NCI-H82 (cell line): ENCODE measurements at places on chromosomes 4 and X.

GRCh38 chrX:69313617-69314290, 148.5 kb upstream of the PJA1 start:
- no peak for DNase-seq

DNA sequence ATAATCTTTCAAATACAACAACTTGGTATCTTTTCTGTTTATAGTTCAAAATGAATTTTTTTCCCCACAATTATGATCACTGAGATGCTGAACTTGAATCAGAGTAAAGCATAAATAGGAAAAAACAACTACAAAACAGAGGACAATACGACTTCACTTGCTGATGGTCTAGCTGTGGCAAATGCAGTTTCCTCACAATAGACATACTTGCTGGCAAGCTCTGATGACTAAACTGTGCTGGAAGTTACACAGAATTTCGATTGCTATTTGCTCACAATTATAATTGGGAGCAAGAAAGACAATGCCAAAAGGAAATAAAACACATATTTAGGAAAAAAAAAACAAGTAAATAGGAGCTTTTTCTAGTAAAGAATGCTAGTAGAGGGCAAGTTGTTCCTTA, 14.7 kb downstream of the VEGFC start:
- no peak for DNase-seq

GRCh38 chr4:168664242-168664891, 167.5 kb downstream of the PALLD start:
- no peak for DNase-seq

DNA sequence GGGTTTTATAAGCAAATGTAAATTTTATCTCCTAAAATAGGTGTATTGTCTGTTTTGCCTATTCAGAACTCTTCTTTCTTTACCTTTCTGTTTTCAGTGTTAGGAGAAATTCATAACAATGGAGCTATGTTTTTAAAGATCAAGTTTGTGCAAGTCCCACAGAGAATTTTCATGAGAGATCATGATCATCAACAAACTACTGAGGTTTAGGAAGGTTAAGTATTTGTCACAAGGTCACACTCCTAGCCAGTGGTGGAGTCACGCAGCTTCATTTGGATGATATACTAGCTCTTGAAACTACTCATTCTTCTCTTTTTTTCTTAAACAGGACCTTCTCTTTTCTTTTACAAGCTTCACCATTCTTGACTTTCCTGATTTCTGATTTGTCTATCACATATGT, 892.6 kb upstream of the FRG1 start:
- no peak for DNase-seq

- DNase-seq: no peak
Measured at GRCh38 chr4:102466298-102466697, 34.9 kb upstream of the NFKB1 start.

DNA sequence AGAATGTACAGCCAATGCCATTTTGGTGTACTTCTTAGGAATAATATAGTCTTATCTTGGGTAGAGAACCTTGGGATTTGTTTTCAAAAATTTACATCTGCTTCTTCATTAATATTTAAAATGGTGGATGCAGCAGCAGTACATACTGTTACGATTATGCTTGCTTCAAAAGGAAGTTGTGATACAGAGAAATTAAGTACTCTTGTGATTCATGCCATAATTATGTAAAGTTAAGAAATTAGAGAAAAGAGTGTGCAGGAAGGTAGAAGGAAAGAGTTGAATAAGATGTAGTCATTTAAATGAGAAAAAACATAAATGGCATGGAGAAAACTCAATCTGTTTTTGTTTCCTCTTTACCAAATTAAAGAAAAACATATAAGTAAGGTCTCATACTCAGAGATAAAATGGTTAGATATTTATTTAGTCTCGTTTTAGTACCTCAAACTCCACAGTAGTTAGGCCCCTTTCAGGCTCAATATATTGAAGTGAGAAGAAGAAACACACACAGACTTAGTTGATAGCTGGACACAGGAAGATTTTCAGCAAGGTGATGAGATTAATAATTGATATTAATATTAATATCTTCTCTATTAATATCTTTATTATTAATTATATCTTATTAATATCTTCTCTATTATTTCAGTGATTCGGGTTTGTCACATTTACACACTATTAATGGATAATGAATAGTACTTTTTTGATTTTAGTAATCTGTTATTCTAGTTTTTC, 70.1 kb upstream of the HPGD start:
- no peak for DNase-seq

DNA sequence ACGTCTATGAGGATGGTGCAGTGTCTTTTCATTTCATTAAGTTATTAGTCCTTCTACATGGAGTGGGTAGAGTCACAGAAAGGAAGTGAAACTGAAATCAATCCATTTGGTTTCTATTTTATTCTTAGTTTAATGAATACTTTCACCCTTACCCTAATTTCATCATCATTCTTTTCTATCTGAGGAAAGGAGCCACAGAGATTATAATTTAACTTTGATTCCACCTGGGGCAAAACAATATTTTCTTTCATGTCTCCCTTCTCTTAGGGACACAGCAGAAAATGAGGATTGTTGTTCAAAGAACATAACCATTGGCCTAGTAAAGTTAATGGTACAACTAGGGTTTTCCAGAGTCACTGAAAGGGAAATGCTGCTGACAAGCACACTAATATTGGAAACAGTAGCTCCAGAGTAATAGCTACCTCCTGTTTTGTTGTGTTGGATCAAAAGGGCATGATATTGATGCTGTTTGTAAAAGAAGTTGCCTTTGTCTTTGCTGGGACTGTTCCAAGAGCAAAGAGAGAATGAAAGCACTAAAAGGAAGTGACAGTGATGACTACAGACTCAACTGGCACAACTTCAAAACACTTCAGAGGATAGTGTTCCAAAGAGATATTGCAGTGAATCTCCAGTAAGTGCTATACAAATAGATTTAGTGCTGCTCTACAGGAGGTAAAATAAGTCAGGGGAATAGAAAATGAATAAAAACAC, 247.1 kb upstream of the PITX2 start:
- DNase-seq: no peak

DNA sequence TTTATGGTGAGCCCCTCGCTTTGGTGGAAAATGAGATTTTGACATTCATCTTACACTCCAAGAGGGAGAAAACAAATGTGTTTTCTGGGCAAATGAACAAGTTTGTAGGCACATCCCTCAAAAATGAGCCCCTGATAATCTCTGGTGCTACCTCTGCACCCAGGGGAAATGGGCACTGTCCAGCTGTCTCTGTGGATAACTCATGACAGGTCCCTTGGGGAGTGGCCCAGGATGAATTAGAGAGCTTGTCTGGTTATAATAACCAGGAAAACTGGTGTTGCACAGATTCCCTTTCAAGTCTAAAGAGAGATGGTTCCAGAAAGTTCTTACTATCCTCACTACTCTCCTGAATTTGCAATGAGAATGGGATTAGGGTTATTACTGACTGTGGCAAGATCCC, 7.5 kb downstream of the RASL11B start:
- DNase-seq: peak; percentile 42

DNA sequence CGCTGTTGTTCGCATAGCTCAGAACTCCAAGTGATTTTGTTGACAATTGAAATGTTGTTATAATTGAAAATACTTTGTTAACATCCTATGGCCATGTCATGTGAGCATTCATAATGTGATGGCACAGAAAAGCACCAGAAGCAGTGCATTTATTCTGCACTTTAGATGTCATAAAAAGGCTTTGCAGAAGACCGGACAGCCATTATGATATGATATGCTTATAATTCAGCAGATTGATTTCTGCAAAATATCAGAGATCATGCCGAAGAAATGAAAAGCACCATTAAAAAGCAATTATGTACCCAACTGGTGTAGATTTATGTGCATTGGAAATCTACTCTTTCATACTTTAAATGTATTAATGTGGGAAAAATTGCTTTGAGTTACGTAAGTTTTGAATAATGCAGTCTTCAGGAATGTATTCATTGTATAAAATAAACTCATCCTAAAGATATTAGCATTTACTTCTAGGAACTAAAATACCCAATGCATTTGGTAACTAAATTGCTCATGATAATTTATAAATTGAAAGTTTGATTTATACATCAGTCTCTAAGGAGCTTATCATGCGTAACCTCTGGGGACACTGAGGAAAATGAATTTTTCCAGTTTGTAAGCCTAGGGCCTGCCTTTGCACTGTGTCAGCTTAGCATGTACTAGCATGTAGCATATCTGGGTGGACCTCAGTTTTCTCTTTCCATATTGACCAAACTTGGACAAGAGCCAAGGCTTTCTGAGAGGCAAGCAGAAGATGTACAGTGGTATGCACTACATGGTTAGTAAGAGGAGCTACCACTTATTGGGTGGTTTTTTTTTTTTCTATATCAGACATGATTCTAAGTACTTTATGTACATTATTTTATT, 43.6 kb downstream of the TLR10 start:
- DNase-seq: no peak

DNA sequence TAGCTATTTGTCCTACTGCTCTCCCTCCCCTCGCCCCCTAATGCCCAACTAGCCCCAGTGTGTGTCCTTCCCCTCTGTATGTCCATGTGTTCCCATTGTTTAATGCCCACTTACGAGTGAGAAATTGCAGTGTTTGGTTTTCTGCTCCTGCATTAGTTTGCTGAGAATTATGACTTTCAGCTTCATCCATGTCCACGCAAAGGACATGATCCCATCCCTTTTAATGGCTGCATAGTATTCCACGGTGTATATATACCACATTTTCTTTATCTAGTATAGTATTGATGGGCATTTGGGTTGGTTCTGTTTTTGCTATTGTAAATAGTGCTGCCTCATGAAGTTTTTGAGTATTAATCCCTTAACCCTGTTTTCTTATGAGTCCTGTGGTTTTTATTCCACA, 33.6 kb upstream of the CFAP299 start:
- no peak for DNase-seq

DNA sequence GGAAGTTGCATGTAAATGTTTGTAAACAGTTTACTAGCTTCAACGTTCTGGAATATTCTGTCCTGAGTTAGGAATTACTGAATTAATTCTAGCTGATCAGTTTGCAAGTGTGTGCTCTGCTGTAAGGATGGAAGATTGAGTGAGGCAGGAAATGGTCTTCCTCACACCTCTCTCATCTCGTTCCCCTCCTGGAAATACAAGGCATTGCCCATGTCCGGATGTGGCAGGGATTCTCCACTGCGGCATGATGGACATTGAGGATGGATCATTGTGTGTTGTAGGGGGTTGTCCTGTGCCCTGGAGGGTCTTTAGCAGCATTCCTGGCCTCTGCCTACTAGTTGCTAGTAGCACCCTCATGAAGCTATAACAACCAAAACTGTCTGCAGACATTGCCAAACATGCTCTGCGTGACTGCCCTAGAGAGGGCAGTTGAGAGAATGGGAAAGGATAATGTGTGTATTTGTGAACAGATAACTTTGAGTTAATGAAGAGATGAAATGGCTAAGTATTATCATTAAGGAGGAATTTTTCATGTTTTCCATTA, 12.6 kb downstream of the CA5B start:
- no peak for DNase-seq

- peak; percentile 80 for DNase-seq
Measured at GRCh38 chr4:25767877-25768725, 94.7 kb downstream of the SEL1L3 start.
